Activated T-cell treated with anti-CD3 and anti-CD28 coated beads for 1 hour (primary cell): ENCODE measurements at places on chromosomes 1 and 21.

DNA sequence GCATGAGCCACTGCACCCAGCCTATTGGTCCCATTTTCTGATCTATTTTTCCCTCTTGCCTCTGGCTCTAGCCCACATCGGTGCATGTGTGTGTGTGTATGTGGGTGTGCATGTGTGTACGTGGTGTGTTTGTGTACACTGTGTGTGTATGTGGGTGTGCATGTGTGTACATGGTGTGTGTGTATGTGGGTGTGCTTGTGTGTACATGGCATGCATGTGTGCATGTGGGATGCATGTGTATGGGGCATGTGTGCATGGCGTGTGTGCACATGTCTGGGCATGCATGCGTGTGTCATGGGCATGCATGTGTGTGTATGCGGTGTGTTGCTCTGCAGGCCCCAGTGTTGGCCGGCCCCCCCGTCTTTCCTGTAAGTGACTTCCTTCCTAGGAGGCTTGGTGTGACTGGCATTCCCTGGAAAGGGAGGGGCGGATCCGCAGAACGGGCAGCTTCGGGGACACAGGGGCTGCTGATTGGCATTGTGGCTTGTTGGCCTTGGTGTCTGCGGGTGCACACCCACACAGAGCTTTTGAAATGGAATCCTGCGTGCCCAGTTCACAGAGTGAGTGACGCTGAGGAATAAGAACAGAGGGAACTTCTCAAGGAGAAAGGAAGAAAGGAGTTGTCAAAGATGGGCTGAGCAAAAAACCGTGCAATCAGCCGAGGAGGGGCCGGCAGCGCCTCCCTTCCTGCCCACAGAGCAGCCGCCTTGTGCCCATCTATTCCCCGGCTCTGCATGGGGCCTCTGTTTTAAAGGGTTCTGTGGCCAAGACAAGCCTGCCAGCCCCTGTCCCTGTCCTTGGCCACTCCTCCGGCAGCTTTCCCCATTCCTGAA is 8.0 kb downstream of the PDXK start:
- DNase-seq = no peak

GRCh38 chr1:219666242-219666641 is 53.3 kb upstream of the ZC3H11B start:
- no peak for DNase-seq

DNA sequence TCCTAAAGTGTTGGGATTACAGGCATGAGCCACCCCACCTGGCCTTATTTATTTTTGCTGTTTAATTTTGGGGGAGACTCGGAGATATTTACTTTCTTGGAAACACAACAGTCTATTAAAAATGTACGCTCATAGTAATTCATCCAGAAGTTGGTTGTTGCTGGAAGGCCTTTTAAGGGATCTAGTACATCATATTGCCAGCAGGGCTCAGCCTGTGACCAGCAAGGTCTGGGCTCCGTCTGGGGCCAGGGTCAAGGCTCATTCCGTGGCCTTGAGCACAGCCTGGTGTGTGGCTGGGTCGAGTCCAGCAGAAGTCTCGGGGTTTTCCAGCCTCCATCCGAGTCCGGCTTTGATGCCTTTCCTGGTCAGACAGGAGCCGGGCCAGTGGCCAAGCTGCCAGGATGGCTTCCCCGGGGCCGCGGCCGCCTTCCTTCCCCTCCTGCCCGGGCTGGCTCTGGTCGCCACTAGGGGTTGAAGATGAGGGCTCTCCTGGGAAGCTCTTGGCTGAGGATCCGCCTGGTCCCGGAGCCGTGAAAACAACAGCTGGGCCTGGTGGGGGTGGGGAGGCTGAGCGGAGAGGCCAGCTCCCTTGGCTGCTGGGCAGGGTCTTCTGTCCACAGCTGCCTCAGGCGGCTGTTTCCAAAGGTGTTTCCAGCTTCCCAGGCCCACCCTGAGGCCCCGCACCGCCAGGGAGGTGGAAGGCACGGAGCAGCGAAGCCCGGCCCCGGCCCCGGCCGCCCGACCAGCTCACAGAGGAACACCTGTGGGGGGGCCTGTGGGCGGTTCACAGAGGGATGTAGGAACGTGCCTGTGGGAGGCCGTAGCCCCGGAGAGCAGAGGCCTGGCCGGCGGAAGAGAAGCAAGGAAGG is 5.1 kb upstream of the VWA1 start:
- no peak for DNase-seq

DNA sequence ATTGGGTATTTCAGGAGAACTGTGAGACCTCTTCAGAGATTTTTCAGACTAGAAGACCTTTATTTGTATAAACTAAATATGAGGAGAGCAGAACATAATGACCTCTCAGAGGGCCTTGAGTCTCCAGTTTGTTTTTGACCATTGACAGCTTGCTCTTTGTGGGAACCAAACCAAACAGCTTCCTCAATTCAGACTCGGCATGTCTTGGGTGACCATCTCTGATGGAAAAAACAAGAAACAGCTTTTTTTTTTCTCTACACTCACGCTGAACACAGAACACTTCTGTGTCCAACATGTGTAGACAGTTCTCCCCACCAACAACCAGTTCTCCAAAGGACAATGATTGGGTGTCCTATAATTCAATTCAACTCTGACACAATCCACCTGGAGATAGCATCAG is 11.5 kb downstream of the ATP1A4 start:
- DNase-seq = no peak

DNA sequence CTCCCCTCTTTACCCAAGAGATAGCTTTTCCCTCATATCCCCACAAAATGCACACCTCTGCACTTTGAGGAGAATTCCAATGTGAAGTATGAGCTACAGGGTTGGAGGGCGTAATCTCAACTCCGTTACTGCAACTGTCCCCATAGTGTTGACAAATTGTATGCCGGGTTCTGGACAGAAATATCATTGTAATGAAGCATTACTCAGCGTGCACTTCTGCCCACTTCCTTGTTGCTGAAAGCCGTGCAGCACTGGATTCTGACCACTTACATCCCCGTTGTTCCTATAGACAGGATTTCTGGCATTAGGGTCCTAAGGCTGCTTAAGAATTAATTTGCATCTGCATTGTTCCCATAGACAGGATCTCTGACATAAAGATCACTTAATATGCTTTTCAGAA is 205.6 kb downstream of the RHOU start:
- no peak for DNase-seq

- no peak for DNase-seq
Observed at GRCh38 chr1:53949023-53949990, 3.2 kb downstream of the LRRC42 start.

DNA sequence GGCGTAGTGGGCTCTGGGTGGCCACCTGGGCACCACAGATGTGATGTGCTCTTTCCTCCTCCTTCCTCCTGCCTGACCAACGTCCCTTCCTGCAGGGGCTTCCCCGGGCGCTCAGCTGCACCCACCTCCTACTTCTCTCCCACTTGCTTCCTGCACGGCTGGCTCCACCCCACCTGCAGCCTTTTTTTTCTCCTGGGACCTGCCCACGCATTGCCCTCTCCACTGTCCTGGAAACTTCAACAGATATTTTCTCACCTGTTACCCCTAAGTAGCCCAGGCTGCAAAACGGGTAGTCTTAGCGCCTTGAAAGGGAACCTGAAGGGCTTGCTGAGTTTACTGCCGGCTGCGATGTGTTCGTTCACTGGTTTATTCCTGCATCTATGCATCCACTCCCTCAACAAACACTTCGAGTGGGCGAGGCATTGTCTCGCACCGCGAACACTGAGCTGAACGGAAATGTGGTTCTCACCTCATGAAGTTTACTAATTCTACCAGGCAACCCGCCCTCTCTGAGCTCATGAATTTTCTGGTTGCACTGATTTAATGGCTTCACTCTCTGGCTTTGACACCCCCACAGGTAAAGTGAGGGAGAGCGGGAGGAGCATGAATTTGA is 23.6 kb downstream of the ZBTB18 start:
- DNase-seq = peak; percentile 50
